ENCODE measurements at places on chromosomes 12 and 14.

DNA sequence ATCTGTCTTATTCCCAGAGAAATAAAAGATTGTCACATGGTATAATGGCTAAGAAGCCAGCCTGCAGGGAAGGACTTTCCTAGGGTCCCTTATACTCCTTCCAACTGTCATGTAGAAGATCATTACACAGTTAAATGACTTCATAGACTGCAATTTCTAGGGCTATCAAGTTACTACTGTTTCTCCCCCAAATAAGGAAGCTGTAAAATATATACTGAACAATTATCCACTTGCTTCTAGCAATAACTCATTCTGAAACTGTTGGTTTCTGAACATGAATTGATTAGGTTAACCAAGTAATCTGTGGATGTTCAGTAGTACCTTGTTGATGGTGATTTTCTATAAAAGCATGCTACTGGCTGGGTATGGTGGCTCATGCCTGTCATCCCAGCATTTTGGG is 44.6 kb downstream of the A2ML1 start:
- no peak for DNase-seq

DNA sequence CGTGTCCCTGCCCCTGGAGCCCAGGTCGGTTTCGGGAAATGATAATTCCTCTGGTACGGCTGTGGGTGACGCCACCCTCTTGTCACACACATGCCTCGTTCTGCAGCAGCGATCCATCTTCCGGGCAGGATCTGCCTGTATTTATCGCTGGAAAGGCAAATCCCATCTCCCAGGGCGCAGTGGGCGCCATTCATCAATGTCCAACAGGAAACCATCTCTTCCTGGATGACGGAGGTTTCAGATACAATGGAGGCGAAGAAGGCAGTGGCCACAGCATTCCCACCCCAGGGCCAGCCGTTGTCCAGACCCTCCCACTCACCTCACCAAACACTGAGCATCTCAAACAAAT is 74.2 kb downstream of the NOC4L start:
- DNase-seq = no peak

- no peak for DNase-seq
These were observed 28.8 kb downstream of the FERMT2 start for GRCh38 chr14:52922059-52922458.

DNA sequence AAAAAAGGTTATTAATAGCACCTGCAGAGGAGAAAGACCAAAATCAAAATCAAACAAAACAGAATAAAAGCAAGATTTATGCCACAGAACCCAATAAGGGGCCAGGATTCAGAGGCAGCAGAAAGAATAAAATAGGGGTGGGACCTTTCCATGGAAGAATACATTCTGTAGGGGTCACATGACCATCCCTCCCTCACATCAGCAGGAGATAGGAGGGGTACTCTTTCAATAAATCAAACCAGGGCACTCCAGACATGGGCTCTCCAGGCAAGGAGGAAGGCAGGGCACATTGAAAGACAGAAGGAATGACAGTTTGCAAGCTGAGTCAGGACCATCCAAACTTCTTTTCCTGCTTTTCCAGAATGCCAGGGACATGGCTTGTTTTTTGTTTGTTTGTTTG is 39.8 kb downstream of the OTX2 start:
- DNase-seq = no peak

DNA sequence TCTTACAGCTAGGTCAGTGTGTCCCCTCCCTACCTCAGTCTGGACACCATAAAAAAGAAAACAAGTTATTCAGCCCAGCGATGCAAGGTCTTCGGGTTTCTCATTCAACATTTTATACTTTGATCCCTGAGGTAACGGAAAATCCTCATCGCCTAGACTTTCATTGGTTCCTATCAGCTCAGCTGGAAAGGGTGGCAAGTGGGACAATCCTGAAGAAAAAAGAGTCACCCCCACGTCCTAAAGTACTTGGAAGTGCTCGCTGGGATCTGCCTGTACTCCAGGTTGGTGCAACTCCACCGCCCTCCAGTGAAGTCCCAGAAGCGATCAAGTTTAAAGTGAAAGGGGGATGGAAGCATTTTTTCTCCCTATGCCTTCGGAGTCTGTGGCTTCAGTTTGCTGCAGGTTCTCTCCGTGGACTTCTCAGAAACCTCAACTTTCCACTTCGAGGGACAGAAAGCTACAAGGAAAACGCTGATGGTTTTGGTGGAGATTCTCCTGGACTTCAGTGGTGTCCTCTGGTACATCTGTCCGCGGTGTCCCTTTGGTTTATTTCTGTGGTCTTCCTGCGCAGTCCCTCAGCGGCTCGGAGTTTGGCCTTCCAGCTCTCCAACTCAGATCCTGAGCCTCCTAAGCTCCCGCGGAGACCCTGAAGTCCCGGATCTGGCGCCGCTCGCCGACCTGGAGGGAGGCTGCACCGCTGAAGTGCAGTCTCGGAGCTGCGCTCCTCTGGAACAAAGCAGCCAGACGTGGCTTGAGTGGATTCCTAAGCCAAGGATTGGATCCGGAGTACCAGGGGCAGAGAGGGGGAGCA is 1.8 kb upstream of the LRFN5 start:
- DNase-seq = no peak

DNA sequence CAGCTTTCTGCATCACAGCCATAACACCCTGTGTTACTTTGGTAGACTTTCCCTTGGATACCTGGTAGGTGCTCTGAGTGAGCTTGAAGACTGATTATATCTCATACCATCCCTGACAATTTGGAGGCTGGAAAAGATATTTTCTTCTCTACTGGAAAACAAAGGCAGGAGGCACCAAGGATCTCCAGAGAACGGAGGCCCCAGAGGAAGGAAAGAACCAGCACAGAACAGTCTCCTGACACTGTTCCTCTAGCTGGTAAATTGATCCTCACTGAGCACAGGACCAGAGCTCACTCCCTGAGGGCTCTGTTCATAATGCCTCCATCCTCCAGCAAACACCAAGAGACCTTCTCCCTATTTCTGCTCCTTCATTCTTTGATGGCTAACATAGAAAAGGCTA is at the start of gene OR11G2:
OR11G2 (plus strand) TSS at position 301 of the 400 bp plus-strand sequence. CDS start 6,542 bp downstream, outside the sequence.
- no peak for DNase-seq

DNA sequence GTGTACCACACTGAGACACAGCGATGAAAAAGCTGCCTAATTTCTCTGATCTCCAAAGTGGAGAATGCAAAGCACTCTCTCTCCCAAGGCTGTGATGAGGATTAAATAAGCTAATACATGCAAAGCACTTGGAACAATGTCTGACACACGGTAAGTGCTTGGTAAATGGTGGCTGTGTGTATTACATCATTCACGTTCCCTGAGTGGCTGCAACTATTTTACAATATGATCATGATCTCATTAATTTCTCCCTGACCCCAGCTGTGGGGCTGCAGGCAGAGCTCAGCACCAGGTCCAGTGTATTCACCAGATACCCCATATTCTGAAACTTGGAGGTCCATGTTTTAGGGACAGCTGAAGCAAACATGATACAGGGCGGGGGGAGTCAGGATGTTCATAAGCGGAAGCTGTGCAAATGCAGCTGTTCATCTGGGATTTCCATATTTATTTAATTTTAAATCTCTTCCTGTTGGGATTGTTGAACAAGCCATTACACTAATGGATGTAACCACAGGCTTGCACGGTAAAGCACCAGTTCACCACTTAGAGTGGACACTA is 106.4 kb downstream of the CCDC60 start:
- DNase-seq = no peak

DNA sequence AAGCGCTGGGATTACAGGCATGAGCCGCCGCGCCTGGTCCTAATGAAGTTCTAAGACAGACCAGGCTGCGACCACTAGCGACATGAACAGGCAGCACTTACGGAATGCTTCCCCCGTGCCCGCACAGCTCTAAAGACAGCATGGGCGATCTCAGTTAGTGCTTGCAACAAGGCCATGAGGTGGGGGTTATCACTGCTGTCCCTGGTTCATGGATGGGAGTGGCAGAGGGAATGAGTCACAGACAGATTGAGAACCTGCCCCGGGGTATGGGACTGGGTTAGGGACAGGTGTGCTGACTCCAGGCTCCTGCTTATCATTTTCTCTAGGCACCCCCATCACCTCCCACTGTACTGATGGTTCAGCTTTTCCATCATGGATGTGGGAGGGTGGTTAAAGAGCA is 160.9 kb downstream of the VRK1 start:
- no peak for DNase-seq

DNA sequence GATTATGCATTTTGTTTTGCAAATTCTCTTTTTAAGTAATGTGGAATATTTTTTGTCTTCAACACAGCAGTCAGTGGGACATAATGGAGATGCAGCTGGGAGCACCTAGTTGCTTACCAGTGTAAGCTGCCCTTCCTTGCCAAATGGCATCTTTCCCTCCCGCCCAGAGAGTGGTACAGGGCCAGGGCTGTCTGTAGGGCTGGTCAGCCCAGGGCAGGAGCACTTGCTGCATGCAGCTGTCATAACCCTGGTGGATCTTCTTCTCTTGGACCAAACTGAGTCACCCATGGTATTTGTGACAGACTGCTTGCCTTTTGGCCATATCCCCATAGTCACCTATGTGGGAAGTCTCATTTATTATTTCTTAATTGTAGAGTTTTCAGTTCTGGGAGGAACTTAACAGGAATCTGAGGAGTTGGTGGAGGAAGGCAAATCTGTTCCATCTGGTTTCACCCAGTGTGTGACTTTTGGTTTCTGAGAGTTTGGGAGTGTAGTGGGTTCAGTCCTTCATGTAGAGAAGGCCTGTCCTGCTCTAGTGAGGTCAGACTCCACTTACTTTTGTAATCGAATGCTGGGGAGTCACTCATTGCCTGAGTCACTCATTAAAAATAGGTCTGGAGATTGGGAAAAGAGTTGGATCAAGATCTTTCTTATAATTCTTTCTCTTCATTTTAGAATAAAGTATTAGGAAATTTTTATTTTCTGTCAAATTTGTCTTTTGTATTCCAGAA is 62.0 kb upstream of the ASPG start:
- no peak for DNase-seq

DNA sequence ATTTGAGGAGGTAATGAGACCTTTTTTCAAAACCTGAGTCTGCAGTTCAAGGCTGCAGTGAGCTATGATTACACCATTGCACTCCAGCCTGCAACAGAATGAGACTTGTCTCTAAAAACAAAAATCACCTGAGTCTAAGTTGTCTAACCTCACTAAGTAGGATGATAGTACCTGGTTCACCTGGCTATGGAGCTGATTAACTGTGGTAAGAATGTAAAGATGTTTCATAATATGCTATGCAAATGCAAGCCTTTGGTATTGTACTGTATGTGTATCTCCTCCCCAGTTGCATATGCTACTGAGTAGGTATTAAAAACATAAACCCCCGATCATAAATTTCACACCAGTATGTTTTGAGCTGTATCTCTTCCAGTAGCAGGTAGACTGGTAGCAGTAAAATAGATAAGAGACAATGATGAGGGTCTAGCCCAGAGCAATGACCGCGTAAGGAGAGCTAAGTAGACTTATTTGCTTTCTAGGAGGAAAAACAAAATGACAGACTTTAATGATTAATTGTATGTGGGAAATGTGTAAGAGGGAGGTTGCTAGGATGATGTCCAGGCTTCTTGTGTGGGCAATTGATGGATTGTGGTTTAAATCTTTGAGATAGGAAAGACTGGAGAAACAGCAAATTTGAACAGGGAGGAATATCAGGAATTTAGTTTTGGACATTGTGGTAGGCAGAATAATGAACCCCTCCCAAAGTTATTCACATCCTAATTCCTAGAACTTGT is 41.6 kb upstream of the EGLN3 start:
- no peak for DNase-seq

DNA sequence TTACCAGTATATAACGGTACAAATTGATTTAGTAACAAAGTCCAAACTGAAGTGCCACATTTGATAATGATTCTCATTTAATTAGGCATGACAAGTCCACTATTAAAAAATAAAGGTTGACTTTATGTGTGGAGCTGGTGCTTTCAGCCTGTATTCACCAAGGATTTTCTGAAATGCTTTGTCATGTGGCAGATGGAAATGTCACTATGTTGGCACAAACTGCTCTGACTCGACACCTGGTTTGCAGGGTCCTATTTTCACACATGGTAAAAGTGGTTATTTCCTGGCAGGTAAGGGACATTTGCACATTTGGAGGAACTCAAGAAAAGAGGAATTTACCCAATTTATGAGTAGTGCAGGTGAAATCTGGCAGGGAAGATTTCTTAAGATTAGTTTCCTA is 572.6 kb upstream of the MDGA2 start:
- DNase-seq = no peak

DNA sequence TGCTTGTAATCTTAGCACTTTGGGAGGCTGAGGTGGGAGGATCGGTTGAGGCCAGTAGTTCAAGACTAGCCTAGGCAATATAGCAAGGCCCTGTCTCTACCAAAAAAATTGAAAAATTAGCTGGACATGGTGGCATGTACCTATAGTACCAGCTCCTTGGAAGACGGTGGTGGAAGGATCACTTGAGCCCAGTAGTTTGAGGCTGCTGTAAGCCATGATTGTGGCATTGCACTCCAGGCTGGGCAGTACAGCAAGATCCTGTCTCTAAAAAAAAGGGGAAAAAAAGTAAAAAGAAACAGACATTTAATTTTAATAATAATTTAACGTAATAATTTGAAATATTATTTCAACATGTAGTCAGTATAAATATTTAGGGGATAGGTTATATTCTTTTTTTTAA is 16.1 kb downstream of the MON2 start:
- no peak for DNase-seq

- no peak for DNase-seq
These were observed 30.6 kb downstream of the CLECL1 start for GRCh38 chr12:9702255-9702654.

DNA sequence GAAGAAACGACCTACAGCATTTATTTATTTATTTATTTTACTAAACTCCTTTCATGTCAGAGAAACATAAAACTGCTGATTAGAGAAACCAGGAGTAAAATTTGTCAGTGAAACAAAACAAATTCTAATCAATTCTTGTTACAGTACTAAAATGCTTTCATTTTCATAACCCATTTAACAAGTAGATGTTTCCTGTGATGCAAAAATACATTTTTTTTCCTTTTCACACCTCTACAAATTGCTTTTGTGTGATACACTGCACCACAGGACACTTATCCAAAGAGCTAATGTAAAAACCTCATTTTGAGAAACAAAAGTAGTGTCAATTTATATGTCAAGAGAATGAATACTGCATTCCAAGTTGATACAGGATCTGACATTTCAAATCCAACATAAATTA is 155.1 kb downstream of the SYT1 start:
- no peak for DNase-seq

- DNase-seq = no peak
These were observed 7.3 kb upstream of the FAM234B start for GRCh38 chr12:13036881-13037280.

GRCh38 chr12:43062201-43062895 is 472.8 kb upstream of the PRICKLE1 start:
- DNase-seq = no peak

- DNase-seq = no peak
These were observed 53.8 kb downstream of the VCPKMT start for GRCh38 chr14:50062438-50063085.

- DNase-seq = no peak
These were observed 46.9 kb downstream of the TPCN1 start for GRCh38 chr12:113268136-113268535.

DNA sequence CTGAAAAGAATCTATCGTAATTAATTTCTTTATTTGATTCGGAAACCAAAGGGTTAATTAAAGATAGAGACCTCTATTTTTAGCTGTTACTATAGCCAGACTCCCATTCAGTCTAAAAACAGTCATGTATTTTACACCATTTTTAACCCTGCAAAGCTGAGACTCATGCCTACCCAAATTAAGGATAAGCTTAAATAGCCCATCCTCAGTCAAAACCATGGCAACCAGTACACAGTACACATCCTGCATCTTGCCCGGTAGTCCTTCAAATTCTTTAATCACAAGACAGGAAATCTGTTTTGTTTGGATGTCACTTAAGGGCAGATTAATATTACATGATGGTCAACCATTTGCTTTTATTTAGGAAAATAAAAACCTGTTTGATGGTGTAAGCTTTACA is 25.5 kb upstream of the KCNK10 start:
- no peak for DNase-seq
